NCI-H2029 (cell line): ENCODE measurements at places on chromosomes 5 and 9.

DNA sequence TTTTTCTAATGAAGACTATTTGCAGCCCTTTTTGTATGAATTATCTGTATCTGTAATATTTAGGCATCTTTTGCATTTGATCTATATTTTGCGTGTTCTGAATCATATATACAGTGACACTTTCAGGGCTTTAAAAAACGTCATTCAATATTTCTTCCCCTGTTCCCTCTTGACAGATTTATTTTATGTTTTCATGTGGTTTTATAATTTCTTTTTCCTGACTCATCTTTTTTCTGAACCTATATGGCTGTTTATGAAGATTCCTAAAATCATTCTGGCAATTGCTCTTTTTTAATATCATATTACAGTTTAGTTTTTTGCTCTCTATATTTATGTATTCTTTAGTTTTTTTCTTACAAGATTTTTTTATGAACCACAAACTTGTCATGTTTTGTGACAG is 67.6 kb downstream of the SMARCA2 start:
- no peak for DNase-seq

DNA sequence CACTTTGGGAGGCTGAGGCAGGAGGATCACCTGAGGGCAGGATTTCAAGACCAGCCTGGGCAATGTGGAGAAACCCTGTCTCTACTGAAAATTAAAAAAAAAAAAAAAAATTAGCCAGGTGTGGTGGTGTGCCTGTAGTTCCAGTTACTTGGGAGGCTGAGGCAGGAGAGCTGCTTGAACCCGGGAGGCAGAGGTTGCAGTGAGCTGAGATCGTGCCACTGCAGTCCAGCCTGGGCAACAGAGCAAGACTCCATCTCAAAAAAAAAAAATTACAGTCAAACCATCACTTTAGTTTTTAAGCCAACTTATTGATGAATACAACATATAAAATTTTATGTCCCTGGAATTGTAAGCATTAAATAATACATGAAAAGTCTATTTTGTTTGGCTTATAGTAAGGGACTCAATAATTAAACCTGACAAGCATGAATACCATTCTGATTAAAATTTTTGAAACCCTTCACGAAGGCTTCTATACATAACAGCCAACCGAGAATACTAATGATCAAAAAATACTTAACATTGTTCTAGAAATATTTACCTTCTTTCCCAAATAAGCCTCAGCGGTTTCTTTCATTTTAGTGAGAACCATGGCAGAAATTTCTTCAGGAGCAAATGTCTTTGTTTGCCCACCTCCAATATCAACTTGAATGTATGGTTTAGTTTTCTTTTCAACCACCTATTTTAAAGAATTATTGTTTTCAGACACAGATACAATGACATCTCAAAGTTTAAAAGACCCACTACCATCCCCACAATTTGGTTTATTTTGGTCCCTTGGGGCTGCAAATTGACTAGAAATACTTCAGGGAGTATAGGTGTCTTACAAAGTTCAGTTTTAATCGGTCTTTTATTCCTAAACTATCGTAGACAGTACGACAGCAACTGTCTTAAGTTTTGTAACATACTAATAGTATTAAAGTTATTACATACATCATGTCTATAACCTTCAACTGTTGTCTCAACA is 1.2 kb downstream of the HSPA5 start:
- DNase-seq, result no peak

DNA sequence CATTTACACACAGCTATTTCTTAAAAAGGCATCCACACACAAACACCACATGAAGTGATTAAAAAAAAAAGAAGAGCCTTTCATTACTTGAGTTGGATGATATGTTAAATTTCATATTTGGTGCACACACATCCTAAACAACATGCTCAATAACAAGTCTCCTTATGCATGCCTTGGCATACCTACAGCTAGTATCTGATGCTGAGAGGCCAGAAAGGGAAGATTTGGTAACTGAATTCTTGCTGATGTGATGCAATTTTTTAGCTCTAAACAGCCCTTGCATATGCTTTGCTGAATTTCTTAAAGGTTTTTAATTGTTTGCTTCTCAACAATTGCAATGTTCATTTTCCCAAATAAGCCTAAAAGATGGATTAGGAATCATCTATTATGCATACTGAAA is 338.8 kb downstream of the ARL15 start:
- no peak for DNase-seq

DNA sequence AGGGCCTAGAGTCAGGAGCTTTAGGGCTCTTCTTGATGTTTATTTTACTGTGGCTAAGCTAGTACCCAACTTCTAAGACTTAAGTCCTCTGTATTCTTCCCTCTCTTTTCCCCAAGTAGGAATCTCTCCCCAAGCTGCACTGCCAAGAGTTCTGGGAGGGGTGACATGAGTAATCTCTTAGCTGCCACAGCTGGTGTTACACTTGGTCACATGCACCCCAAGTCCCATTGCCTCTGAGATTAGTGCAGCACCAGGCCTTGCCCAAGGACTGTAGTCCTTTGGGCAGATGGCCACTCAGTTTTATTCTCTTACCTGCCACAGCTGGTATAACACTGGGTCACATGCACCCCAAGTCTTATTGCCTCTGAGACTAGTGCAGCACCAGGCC is 114.7 kb upstream of the RIOK2 start:
- DNase-seq, result no peak

DNA sequence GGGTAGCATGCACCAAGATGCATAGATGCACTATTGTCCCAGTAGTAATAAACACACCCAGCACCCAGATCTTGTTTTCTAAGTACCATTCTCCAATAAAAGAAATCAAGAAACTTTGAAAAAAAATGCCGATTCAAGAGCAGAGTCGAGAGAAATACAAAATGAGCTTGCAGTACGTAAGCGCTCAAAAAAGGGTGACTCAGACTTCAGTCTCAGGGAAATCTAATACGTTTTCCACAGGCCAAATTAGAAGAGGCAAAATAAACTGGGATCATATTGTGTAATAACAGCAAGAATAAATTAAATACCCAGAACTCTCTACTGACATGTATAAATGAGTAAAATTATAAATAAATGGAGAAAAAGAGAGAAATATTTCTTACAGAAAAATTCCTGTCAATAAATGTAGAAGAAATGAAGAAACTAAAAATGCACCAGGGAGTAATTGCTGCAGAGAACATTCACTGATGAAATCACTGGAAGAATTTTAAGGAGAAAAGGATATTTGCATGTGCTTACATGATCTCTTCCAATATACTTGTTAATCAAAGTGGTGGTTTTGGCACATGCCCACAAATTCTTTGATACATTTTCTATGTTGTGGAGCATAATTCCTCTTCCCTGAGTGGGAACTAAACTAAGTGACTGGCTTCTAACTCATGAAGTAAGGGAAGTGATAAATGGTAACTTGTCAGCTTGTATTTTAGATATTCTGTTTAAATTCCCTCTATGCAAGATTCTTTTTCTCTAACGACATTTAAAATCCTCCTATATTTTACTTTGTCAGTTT is 567.6 kb upstream of the ADAMTS16 start:
- DNase-seq, result no peak

- DNase-seq, result peak; percentile 40
These were observed 396.1 kb downstream of the GADD45G start for GRCh38 chr9:90000925-90001324.

GRCh38 chr5:416636-416960 is 26.4 kb upstream of the EXOC3 start:
- no peak for DNase-seq

DNA sequence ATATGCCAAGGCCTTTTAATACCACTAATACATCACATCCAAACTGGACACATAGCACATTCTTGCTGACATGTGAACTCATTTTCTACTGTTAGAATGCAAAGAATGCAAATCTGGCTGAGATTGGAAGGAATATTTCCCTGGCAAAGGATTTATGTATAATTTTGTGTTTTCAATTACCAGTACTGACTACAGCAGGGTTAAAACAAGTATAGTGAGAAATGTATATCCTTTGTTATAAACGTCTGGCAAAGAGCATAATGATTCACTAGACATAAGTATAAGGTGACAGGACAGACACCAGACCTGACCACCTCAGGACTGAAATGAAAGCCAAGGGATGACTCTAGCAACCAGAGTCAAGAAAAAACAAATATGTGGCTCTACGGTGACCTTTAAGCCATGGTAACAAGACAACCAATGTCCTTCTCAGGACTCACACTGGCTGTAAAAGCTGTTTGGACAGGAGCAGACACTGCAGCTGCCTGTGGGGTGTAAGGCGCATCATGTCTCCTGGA is 95.0 kb downstream of the MRPS27 start:
- no peak for DNase-seq
